ENCODE measurements at places on chromosomes 2 and 18. TPM values are rescaled to one million over a fixed set of nuclear protein-coding genes. Genes with fewer than 3 reads are reported as not detected.
A peak's percentile ranks its signal among the peaks of the same experiment; 100 is the strongest.

DNA sequence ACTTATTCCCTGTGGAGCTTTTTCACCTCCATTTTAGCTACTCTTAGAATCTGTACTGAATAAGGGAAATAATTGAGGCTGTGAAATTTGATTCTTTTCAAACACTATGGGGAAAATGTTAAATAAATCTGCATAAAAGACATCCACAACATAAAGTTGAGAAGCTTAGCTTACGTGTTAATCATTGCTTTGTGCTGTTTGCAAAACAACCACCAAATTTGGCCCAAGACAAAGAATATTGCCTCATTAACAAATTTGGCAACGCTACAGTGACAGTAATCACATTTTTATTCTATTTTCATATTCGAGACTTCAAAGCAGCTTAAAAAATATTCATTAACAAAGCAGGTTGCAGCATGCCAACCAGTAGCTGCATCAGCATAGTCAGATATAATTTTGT lies 437.6 kb downstream of the DPP10 start:
- DNase-seq = no peak

GRCh38 chr18:28963481-28963880 lies 786.6 kb upstream of the CDH2 start:
- peak; percentile 38 for DNase-seq

ITPRID2 gene
- 101 TPM for total RNA-seq

GRCh38 chr18:7681298-7681697 lies 114.2 kb downstream of the PTPRM start:
- no peak for DNase-seq

- DNase-seq = no peak
Observed at GRCh38 chr2:221204699-221205098, 367.4 kb downstream of the EPHA4 start.

DNA sequence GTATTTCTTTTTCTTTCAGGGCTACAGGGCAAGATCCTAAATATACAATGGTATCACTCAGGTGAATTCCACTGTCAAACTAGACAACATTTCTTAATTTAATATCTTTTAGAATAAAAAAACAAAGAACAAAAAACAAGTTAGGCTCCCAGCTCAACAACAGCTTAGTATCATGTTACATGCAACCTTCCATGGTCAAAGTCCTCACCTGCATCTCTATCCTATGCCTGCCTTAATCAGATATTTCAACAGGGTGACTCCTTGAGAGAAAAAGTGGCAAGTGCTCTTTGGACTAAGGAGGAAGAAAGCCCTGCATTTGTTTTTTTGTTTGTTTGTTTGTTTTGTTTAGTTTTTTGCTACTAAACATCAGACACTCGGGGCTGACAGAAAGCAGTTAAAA lies 50.2 kb downstream of the WDFY1 start:
- DNase-seq = no peak

DNA sequence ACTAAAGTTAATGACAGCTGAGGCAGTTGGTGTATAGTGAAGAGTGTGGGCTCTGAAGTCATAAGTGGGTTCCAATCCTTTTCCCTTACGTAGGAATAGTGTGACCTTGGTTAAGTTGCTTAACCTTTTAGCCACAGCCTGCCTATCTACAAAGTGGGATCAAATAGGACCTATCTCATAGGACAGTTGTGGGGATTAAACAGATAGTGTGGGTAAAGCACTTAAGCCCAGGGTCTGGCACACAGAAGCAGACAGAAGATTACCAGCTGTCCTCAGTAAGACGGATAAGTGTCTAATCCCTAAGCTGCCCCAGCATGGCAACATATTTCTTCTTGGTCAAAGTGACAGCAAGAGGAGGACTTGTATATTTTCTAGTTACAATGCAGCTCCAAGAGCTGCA lies 28.2 kb downstream of the UBE2F start:
- DNase-seq = no peak

DNA sequence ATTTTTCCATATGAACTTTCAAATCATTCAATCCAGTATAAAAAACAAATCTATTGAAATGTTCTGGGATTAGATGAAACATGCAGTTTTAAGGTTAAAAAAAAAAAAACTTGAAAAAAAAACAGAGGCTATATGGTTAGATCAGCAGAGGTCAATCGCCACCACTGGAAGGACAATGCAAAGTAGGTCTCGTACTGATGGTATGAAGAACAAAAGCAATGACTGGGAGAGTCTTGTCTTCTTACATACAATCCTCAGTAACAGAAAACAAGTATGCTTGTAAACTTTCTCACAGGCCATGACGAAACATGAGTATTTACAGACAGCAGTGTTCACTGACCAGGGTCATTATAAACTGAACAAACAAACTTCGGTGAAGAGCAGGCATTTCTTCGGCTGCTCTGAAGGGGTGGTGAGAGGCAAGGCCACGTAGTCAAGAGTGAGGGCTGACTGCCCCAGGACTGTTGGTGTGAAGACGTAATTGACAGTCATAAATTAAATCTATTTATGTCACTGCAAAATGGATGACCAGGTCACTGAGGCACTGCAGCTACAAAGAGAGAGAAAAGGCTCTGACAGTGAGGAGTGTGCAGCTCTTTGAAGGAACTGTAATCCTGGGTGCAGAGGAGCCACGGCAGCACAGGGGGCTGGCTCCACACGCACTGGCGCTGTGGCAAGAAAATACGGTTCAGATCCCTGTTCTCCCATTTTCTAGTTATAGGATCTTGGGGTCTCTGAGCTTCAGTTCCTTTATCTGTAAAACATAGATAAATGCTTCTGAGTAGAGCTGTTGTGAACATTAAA lies 60.0 kb downstream of the NXPH2 start:
- no peak for DNase-seq

COLEC12 gene
- 109 TPM for total RNA-seq

DNA sequence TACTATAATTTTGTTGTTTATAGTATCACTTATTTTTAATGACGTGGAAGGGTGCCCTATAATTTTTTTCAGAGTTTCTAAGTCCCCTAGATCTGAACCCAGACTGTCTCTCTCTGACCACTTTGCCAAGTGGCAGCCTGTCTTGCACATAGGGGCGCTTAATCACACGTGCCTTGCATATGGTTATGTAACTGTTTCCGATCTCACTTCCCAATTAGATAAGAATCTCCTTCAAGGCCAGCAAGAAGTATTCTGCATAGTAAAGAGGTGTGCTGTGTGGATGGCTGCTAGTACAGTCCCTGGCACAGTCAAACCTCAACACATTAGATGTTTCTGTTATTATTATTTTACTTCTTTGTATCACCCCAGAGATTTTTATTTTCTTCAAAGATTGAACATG lies 197.8 kb upstream of the SIX2 start:
- peak; percentile 43 for DNase-seq

TUBA4A gene
- total RNA-seq = 9.7 TPM

DNA sequence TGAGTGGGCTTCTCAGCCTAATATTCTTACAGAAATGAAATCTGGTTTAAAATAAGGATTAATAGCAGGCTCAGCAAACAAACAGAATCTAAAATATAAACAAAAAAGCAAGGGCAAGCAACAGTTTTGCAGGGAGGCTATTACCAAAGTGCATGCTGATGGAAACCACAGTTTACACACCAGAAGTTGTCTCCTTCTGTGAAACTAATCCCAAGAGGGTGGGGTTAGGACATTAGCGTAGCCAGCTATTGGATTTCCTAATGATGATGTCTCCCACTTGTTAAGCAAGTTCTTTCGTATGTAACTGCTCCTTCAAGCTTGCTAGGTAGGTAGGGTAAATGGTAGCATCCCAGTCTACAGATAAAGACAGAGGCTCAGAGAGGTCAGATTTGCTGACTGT lies 65.0 kb upstream of the TSPYL6 start:
- DNase-seq = no peak

GKN2 gene
- not detected for total RNA-seq

DNA sequence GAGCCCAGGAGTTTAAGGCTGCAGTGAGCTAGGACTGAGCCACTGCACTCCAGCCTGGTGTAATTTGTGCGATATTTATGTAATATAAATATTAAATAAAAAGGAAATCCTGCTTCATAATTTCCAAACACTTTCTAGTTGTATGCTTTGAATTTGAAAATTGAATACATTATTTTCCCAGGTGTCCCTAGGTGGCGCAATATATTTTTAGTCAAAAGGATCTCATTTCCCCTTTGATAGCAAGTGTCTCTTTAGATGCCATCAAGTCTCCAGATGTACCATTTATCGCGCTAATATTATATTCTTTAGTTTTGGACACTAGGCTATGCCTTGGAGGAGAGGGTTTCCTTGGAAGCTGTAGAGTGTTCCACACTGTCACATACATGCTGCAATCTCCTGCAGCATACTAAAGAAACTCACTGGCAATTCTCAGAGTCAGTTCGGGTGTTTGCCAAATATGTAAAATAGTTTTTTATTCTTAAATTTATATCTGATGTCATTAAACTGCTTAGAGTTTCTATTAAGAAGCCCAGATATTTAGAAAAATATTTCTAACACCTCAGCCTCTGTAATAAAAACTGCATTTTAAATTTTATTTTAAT lies 5.6 kb upstream of the WDR7 start:
- peak; percentile 14 for DNase-seq

LYPD6B gene
- not detected for total RNA-seq

DNA sequence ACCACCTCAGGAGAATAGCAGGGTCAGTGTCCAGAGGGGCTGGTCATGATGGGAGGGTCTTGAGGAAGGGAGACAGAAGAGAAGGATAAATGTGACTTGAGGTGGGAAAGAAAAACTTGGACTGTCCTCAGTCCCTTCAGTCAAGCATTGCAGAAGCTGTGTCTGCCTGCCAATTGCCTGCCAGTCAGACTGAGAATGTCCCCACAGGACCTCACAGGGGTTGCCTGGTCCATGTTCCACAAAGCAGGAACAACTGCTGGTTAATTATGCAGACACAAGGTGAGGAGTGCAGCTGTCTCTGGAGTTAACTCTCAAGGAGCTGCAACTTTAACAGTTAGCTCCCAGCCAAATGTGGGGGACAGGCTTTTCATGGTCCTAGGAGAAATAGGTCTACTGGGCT lies 75.7 kb downstream of the TRIM43 start:
- DNase-seq = no peak

- no peak for DNase-seq
Observed at GRCh38 chr2:180559771-180560170, 420.6 kb upstream of the UBE2E3 start.

GRCh38 chr2:96408616-96409015 lies 73.0 kb downstream of the NCAPH start:
- peak; percentile 94 for DNase-seq

- DNase-seq = no peak
Observed at GRCh38 chr2:46325182-46325928, 28.1 kb downstream of the EPAS1 start.

DNA sequence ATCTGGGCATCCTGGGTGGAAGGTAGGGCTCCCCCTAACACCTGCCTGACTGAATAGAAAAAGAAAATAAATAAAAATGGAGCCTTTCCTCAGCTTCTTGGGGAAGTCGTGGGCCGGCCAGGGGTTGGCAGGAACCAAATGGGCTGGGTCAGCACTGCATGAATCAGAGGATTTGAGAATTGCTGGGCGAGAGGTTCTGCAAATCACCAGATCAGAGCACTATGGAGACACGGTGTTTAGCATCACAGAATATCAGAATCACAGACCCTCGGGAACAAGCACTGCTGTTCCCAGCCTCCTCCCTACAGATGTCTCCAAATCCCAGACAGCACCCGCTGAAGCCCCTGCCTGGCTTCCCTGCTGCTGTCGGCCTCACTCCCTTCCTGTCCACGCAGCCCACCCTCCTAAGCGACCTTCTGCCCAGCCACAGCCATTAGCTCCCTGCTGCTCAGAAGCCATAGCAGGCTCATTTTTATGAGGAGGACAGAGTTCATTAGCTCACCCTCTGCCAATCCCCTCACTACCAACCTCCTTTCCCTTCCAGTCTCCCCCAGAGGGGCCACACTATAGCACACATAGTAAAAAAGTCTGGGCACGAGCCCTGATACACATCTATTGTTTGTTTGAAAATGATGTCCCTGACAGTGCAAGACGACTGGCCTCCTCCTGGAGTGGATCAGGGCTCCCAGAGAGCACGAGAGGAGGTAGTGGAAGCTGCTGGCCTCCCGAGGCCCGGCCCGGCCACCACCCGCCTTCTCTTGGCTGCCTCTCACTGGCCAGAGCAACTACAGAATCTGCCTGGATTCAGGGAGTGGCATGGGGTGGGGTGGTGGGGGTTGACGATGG lies 64.6 kb upstream of the TAF1B start:
- DNase-seq = peak; percentile 51

- peak; percentile 65 for DNase-seq
Observed at GRCh38 chr2:166384774-166385173, 9.0 kb upstream of the SCN9A start.

GRCh38 chr2:9278439-9278838 lies 71.8 kb downstream of the ASAP2 start:
- DNase-seq = no peak

TRPM8 gene
- total RNA-seq = not detected

C2orf72 gene
- not detected for total RNA-seq

GRCh38 chr18:29311580-29311979 lies 1134.7 kb upstream of the CDH2 start:
- no peak for DNase-seq

- peak; percentile 46 for DNase-seq
Observed at GRCh38 chr2:18046558-18047212, 168.2 kb downstream of the KCNS3 start.

DNA sequence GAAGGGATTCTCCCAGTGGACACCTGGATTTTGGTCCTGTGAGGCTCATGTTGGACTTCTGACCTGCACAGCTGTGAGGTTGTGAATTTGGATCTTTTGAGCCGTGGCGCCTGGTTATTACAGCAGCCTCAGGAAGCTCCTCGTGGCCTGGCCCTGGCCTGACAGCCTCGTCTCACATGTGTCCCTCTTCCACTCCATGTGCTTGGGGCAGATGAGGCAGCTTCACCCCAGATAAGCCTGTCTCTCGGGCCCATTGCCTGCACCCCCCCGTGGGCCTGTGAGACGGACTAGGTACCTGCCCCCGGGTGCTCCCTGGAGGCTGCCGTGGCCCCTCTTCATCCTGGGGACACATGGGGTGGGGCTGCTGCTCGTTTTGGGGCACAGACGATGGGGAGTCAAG lies 51.2 kb downstream of the CTDP1 start:
- DNase-seq = no peak

HDAC4 gene
- total RNA-seq = 28.3 TPM

MYO1B gene
- 75.3 TPM for total RNA-seq

DNA sequence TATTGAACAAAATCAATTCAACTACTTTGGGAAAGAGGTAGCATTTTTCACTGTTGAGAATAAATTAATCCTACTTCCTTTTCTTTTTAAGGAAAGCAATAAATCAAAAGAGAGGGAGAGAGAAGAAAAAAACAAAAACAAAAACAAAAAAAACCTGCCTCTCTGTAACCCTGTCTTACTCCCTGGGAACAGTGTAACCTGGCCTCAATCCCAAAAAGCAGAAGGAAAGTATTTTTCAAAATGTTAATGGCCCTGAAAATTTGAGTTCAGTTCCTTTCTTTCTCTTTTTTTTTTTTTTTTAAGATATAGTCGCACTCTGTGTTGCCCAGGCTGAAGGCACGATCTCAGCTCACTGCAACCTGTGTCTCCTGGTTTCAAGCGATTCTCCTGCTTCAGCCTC lies 35.9 kb downstream of the RHOB start:
- no peak for DNase-seq

POTEJ gene
- total RNA-seq = not detected

DNA sequence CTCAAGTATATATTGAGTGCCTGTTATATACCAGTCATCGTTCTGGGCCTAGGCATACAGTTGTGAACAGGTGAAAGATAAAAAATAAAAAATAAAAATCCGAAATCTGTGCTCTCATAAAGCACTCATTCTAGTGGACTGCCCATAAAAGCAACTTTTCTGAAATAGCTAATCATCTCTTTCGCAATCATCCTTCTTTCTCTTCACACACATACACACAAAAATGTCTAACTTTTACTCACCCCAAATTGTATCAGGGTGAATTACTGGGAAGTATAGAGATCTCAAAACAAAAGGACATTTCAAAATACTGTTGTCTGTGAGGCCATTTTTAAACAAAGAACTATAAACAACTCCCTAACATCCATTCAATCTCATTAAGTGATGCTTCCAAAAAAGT lies 29.6 kb upstream of the ORC2 start:
- peak; percentile 34 for DNase-seq

MPP4 gene
- 4.0 TPM for total RNA-seq
